ENCODE measurements at places on chromosomes 4 and X.
A peak's percentile ranks its signal among the peaks of the same experiment; 100 is the strongest.

DNA sequence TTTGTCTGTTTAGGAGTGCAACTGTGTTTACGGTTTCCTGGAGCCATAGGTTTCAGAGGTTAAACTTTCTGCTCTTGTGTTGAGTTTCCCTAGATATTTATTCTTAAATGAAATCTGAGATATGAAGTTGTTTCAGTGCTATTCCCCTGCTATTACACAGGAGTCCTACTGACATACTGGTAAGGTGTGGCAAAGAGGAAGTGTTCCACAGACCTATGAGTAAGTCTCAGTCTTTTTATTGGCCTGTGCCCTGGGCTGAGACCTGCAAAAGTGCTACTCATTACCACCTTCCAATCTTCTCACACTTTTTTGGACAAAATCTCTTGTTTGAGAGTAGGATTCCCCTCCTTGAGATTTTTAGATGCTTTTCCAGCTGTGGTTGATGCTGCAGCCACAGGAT is 35.6 kb upstream of the MAGEA8 start:
- DNase-seq, result no peak

GRCh38 chrX:31894152-31894551 is 822.3 kb upstream of the FTHL17 start:
- no peak for DNase-seq

DNA sequence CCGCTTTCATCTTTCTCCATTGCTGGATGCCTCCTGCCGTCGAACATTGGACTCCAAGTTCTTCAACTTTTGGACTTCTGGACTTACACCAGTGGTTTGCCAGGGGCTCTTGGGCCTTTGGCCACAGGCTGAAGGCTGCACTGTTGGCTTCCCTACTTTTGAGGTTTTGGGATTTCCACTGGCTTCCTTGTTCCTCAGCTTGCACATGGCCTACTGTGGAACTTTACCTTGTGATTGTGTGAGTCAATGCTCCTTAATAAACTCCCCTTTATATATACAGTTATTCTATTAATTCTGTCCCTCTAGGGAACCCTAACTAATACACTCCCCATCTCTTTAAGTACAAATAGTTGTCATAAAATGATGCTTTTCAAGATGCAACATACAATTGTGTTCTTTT is 595.3 kb downstream of the ARAP2 start:
- no peak for DNase-seq

GRCh38 chrX:118655561-118656246 is 71.7 kb upstream of the IL13RA1 start:
- no peak for DNase-seq

GRCh38 chrX:68387776-68388175 is 45.5 kb downstream of the OPHN1 start:
- DNase-seq, result no peak

DNA sequence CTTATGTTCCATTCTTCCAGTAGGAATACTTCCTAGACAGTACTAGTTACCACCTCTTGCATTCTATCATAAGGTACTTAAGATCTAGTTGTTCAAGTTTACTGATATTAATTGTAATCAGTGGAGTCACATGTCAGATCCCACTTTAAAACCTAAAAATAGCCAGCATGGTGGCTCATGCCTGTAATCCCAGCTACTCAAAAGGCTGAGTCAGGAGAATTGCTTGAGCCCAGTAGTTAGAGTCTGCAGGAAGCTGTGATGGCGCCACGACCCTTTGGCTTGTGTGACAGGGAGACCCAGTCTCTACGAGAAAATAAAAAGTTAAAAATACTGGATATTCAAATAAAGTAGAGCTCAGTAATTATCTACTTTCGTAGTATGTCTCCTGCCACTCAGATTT is 57.7 kb downstream of the MAD2L1 start:
- no peak for DNase-seq

DNA sequence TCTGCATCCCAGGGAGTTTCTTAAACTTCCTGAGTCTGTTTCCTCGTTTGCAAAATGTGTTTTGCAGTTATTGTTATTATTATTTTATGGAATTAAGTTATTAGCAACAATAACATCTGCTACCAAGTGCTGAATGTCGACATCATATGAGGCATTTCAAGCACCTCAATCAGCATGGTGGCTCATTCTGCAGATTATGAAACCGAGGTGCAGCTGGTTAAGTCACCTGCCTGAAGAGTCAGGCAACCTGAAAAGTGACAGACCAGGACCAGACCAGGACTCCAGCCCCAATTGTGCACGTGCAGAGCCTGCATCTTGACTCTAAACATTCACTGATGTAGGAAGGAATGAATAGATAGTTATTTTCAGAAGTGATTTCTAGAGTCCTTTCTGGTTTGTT is 99.8 kb downstream of the AFAP1 start:
- no peak for DNase-seq

GRCh38 chr4:103853627-103854026 is 133.8 kb upstream of the TACR3 start:
- no peak for DNase-seq

- DNase-seq, result no peak
Observed at GRCh38 chrX:36501169-36501702, 506.9 kb upstream of the FAM47C start.

DNA sequence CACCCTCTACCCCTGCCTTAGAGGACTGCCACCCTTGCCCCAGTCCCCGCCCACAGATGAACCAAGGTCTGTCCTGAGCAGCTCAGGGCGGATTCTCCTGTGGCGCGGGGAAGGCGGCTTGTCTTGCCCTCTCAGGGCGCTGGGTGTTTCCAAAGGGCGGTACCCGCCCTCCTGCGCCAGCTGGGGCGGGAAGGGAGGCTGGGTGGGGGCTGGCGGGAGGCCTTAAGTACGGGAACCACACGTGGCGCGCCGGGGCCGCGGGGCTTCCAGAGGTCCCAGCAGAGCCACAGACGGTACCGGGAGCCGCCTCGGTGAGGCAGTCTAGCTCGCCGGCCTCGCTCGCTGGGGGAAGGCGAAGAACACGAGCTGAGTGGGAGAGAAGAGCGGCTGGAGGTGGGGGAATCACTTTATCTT is 361.1 kb downstream of the MID1IP1 start:
- DNase-seq, result peak; percentile 34

DNA sequence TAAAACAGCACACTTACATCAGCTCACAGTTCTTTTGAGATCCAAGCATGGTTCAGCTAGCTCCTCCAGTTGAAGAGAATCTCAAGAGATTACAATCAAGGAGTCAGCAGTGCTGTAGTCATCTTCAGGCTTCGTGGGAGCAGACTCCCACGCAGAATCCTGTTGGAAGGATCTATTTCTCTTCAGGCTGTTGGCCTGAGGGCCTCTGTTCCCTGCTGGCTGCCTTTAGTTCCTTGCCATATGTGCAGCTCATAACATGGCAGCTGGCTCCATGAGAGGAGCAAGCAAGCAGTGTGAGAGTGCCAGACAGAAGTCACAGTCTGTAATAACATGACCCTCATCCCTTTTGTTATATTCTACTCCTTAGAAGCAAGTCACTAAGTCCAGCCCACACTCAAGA is 168.6 kb downstream of the COX18 start:
- no peak for DNase-seq

GRCh38 chrX:108310506-108310905 is 127.7 kb downstream of the COL4A6 start:
- no peak for DNase-seq

DNA sequence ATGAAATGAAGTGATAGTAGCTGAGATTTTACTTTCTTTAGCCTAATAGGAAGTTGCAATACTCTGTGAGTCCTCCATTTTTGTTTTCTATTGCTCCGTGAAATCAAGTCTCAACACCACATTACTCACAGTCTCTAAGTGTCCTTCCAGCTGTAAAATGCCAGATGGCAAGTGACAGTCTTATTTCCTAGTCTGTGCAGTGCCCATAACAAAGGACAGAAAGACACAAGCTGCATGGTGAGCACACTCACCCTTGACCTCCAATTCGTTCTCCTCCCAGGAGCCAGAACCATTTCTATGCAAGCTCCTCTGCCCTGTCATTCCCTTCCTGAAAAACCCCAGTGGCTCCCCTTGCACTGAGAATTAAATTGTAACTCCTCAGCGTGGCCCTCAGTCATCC is 101.6 kb downstream of the PARM1 start:
- no peak for DNase-seq

GRCh38 chr4:8274765-8275547 is 5.4 kb downstream of the HTRA3 start:
- peak; percentile 21 for DNase-seq

GRCh38 chrX:45849261-45849862 is 648.7 kb upstream of the DIPK2B start:
- DNase-seq, result no peak

GRCh38 chr4:129823105-129823504 is 727.2 kb downstream of the C4orf33 start:
- no peak for DNase-seq

GRCh38 chr4:176256921-176257320 is 12.1 kb downstream of the ASB5 start:
- no peak for DNase-seq

- DNase-seq, result no peak
Observed at GRCh38 chr4:14254252-14254651, 626.7 kb upstream of the BOD1L1 start.

GRCh38 chr4:82084747-82085146 is 289.0 kb downstream of the HNRNPD start:
- DNase-seq, result peak; percentile 50

GRCh38 chr4:141180991-141181761 is 39.5 kb upstream of the ZNF330 start:
- DNase-seq, result no peak

DNA sequence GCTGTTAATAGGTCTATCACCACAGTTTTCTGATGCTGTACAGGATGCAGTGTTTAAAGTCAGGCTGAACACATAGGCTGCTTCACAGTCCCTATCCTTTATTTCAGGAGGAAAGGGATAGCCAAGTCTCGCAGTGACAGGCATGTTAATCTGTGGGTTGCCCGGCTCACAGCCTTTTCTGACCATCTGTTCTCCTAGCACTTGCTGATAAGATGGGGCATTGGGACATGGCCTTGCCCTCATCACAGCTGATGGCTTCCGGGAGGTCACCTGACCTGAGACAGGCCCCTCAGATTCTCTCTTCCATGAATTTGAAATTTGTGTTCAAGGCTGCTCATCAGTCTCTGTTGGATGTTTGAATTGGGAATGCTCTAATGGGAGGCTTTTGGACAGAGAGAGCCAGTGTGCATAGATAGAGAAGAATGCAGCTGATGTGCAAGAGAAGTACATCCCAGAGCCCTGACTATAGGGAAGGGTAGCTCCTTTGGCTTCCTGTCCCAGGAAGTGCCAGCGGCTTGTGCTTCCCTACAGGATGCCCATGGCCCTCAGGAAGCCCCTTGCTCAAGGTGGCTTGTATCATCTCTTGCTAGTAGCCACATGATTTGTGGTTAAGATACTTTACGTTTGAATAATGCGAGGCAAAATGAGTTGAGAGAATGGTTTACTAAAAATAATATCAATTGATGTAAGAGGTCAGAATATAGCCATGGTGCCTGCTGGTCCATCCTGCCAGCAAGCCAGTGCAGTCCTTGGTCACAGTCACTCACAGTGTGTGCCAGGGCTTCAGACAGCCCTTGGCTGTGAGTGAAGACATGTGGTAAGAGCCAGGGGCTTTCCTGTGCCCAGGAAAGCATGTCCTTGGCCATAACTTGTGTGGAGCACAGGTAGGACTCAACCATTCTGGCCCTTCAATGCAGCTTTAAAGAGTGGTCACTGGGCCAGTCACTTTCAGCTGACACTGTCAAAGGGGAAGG is 88.6 kb downstream of the TSPAN7 start:
- no peak for DNase-seq

DNA sequence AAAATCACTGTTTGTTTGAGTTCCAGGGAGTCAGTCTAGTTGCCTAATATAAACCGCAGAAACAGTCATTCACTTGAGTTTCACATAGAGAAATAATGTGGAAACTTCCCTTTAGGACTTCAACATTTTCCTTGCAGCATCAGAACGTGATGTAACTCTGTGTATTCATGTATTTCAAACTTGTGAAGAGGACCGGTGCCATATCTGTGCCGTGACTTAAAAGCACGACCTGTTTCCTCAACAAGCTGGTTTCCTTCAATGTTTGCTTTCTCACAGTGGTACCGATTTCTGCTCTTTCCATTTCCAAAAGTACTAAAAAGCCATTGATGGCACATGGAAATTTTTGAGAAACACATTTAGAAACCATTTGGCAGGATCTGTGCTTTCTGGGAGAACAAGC is 166.6 kb upstream of the RAPGEF2 start:
- no peak for DNase-seq

DNA sequence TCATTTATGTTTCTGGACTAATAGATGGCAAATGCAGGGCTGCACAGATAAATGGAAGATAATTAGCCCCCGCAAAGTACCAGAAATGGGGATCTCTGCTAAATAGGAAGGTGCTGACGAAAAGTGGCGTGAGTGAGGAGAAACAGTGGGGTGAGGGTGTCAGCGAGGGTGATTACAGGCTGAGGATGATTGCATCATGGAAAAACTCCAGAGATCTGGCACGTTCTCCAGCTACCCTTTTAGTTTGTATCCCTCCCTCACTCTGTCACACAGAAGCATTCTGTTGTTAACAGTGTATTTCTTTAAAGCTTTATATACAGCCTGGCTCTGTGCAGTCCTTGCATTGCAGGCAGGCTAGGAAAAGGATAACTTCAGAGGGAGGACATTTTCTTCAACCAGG is 309.6 kb upstream of the DDX53 start:
- no peak for DNase-seq

GRCh38 chrX:19386679-19387078 is 43.0 kb downstream of the PDHA1 start:
- no peak for DNase-seq

- no peak for DNase-seq
Observed at GRCh38 chr4:38040619-38041018, 80.4 kb downstream of the PTTG2 start.

DNA sequence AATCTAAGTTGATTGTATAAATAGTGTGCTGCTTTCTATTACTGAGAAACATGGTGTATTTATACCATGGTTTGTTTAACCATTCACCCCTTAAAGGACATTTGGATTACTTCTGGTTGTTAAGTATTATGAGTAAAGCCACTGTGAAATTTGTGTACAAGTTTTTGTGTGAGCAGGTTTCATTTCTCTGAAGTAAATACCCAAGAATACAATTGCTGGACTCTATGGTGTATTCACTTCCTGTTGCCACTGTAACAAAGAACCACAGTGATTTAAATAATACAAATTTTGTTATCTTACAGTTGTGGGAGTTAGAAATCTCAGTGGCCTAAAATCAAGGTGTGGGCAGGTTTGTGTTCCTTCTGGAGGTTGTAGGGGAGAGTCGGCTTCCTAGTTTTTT is 869.6 kb downstream of the CCSER1 start:
- DNase-seq, result no peak

- DNase-seq, result no peak
Observed at GRCh38 chr4:29326816-29327215, 1393.4 kb upstream of the PCDH7 start.

- DNase-seq, result no peak
Observed at GRCh38 chr4:10598829-10599228, 85.7 kb downstream of the CLNK start.

DNA sequence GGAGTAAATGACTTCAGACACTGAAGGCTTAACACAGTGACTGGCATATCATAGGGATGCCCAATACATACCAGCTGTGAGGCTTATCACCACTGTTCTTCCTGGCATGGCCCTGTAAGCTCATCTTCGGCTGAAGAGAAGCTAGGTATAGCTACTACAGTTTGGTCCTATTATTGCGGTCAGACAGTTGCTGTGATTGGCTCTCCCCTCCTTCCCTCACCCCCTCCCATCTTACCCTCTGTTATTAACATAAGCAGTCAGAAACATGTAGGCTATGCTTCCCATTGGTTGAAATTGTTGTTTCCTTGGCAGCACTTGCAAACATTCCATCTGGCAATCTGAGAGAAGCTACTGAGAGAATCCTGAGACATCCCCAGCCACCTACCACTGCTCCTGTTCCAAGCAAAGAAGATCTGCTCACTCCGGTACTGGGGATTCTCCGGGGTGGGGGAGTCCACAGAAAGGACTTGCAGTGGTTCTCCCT is at the start of gene AKAP14:
AKAP14 (plus strand) TSS at position 51 of the 484 bp plus-strand sequence. CDS start 7,331 bp downstream, outside the sequence.
- DNase-seq, result no peak

- no peak for DNase-seq
Observed at GRCh38 chr4:18192901-18193300, 171.3 kb upstream of the LCORL start.

Measured in pancreas (tissue), 10 donors.